ENCODE measurements at places on chromosomes 13 and 19.

GRCh38 chr19:52936151-52936953, 13.1 kb upstream of the ZNF888 start:
- no peak for DNase-seq

- no peak for DNase-seq
Observed at GRCh38 chr19:1065606-1066109, 1.3 kb upstream of the ARHGAP45 start.

- no peak for DNase-seq
Observed at GRCh38 chr19:32206065-32206464, 139.3 kb upstream of the ZNF507 start.

GRCh38 chr13:107461751-107462150, 753.6 kb downstream of the LIG4 start:
- no peak for DNase-seq

DNA sequence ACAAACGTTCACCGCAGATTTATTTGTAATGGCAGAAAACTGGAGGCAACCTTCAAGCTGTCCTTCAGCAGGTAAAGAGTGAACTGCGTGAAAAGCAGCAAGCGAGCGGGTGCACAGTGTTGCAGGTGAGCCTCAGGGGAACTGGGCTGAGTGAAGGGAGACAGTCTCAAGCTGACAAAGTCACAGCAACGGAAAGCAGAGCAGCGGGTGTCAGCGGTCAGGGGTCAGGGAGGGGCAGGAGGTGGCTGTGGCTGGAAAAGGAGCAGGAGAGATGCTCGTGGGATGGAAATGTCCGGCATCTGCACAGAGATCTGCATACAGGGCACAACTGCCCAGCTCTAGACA, 8.5 kb upstream of the RASA3 start:
- no peak for DNase-seq

DNA sequence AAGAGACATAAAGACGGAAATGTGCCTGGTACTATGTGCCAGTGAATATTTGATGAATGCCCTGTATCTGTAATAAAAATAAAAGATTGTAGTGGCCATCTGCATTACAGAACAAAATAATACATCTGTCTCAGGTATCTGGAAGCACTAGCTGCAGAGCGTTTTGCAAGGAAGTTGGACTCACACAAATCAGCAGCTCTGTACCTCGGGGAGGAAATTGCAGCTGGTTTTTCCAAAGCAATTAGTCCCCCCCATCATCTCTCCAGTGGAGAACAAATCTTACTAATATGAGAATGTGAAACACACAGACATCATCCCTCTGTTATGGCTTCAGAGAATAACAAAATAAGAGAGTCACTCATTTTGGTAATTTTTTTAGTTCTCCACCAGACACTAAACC, 245.3 kb downstream of the ITGBL1 start:
- no peak for DNase-seq

DNA sequence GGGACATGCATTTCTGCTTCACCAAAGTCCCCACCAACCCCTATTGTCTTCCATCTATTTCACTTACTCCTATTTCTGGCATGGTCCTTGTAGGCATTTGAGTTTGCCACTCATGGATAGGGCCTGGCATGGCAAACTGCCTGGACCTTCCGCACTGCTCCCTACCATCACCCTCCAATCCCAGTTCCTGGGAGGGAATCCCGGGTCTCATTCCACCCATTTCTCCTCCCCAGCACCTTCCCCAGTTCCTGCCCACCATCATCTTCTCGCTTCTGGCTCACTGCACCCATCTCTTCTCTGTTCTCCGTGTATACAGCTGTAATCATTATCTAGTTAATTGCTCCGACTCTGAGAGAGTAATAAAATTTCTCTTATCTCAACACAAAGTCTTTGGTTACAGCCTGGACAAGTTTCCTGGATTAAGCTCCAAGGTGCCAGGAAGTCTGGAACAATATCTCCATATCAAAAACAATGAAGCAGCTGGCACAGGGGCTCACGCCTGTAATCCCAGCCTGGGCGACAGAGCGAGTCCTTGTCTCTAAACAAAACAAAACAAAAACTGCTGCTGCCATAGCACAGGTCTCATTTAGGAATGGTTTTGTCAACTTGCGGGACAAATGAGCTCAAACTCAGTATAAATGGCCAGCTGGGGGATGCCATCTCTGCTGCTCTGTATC, 17.0 kb upstream of the COX7A1 start:
- DNase-seq = no peak

DNA sequence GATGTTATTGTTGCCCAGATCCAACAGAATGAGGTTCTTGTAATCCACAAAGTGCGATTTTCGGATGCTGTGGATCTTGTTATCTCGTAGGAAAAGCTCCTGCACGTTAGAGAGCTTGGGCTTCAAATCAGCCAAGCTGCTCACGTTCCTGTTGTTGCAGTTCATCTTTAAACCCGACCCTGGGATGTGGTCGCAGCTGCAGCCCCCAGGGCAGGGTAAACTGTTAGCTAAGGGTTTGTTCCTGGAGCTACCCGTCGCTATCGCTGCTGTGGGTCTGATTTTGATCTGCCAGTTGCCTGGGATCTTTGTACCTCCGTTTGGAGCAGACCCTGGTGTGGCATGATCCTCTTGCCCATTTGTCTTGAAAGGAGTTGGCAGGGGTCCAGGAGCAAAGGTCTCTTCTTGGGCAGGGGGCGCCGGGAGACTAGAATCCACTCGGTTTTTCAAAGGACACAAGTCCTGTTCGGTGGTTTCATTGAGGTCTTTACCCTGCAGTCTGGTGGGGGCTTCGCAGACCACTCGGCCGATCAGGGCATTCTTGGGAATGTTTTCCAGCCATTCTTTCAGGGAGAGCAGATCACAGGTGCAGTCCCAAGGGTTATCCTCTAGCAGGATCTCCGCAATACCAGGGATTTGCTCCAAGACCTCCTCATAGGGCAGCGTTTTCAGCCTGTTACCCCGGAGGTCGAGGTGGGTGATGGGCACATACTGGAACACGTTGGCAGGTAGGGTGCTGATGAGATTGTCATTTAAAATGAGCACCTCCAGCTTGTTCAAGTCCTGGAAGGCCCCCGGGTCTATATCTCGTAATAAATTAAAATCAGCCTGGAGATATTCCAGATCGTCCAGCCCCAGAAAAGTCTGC, 1.8 kb downstream of the SLITRK1 start:
- DNase-seq = no peak
